ENCODE measurements at places on chromosomes 1 and 21.

DNA sequence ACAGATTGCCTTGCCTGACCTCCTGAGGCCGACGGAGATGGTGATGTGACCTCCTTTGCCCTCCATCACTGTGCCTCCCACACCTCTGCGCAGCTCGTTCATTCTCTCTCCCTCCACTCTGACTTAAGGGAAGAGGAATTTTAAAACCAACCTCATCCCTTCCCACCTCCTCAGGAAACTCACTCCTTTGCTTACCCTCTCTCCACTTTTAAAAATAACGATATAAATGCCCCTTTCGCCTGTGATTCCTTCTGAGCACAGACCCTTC lies 21.2 kb downstream of the LRRN2 start:
- no peak for DNase-seq

- no peak for DNase-seq
Measured at GRCh38 chr1:9444532-9444931, 94.7 kb upstream of the SLC25A33 start.

DNA sequence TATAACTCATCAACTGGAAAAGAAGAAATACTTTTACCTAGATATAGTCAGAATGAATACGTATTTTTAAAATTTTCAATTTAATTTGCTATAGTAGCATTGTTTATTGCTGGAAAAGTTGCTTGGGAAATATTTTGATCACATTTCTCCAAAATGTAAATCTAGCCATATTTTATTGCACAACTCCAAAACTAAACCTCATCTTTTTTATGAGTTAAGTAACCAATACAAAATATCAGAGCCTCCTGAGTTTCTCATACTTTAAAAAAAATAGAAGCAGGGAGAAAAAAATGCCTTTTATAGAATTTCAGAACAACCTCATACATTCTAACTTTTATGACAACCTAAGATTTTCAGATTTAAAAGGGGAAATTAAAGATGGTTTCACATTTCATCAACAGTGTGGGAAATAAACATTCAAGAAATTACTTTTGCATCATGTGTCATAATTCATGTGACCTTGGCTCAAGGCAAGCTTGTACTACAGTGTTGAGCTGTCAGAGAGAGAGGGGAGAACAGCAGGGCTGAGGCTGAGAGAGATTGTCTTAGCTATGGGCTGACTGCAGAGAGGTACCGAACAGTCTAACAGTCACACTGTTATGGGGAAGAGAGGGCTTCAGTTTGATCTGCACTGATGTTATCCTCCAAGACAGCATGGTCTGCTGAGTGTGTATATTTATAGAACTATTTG lies 519.0 kb downstream of the LTN1 start:
- peak; percentile 35 for DNase-seq

DNA sequence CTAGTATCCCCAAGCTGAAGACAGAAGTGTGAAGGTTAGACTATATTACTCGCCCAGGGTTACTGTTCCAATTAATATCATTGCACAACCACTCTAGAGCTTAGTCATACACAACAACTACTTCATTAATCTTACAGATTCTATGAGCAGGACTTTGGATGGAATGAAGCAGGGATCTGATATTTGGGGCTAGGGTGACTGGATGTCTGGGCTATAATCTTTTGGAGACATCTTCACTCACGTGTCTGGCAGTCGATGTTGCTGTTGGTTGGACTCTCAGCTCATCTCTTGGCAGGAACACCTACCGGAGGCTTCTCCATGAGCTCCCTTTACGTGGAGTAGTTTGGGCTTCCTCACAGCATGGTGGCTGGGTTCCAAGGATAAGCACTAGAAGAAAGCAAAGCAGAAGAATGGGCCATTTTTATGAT lies 519.2 kb upstream of the B3GALT2 start:
- DNase-seq: no peak

GRCh38 chr1:209395169-209395568 lies 188.3 kb upstream of the CAMK1G start:
- no peak for DNase-seq
